T follicular helper cell (primary cell): ENCODE measurements at places on chromosomes 12 and 14.

GRCh38 chr14:50998612-50999011, 54.3 kb upstream of the PYGL start:
- no peak for DNase-seq

GRCh38 chr14:28300356-28300755, 466.2 kb upstream of the FOXG1 start:
- no peak for DNase-seq

DNA sequence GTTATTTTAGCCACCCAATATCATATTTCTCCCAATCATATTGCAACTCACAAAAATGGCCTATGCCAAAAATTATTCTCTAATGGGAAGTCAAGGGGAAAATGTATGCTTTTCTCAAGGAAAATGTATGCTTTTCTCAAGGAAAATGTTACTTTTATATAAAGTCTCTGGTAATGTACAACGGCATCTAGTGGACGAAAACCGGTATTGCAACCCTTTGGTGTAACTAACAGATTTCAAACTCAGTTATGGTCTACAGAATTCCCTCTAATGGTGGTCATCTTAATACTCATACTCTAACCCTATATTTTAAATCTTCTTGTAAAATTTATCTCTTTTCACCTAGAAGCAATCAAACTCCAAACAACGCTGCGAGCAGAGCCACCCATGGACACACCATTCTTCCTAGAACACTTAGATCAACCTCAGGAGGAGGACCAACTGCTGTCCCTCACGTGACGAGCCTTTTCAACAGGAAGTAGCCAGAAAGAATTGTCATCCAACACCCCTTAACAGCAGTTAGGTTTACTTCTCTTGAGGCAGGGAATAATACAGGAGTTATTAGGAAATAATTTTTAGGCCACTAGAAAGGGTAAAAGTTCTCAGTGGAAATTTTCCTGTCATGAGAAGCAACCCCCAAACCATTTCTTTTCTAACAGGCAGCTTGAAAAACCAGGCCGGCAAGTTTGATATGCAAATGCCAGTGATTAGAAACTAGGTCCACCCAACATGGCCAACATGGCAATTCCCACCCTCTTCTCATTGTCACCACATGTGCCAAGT, 20.1 kb downstream of the APOBEC1 start:
- DNase-seq: no peak

- no peak for DNase-seq
Observed at GRCh38 chr14:91031666-91032065, 28.8 kb downstream of the RPS6KA5 start.

DNA sequence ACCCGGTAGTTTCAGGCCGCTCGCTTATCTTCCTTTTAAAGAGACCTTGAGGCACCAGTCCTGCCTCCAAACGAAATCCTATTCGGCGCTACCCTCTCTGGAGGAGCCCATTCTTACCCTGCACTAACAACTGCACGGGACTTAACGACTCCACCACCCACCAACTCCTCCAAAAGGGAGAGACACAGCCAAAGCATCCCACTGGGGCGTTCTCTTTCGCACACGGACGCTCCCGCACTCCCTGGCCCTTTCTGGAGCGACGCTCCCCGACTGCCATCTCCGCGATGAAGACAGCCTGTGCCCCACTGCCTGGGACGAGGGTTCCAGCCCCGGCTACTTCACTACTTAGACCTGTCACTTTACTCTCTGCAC, 650 bp downstream of the GALC start:
- DNase-seq: no peak

- DNase-seq: no peak
Observed at GRCh38 chr14:41986083-41986645, 379.5 kb downstream of the LRFN5 start.

DNA sequence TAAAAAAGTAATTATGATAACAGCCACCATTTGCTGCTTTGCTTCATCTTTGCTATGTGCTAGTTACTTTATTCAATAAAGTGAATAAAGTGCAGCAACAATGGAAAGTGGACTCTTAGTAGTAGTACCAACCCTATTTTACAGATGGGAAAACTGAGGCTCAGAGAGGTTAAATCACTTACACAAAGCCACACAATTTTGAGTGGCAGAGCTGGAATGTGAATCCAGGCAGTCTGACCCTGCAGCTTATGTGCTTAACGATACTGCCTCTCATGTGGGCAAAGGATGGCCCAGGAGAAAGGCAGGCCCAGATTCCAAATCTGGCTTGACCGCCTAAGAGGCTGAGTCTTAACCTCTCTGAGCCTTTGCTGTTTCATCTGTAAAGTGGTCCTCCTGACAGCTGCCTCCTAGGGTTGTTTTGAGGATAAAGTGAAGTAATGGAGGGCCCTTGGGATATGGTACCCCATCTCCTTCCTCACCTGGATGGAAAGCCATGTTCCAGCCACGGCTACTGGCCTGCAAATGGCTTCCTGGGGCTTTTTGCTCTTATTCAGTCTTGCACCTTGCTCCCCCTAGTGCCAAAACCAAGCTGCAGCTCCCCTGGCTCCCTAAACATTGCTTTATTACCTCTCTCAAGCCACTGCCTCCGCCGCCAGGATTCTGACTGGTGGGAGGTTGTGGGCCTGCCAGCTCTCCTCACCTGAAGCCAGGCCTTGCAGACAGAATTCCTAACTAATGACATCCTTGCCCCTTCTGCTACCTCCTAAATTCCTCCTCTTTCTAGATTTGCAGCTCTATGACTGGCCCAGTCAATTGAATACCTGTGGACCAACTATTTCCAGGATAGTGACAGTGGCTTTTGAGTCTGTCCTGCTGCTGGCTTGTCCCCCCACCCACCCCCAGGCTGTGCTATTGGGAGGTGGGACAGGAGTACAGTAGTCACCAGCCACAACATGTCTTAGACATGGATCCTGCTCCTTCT, 283.3 kb upstream of the PWP1 start:
- DNase-seq: peak; percentile 37

DNA sequence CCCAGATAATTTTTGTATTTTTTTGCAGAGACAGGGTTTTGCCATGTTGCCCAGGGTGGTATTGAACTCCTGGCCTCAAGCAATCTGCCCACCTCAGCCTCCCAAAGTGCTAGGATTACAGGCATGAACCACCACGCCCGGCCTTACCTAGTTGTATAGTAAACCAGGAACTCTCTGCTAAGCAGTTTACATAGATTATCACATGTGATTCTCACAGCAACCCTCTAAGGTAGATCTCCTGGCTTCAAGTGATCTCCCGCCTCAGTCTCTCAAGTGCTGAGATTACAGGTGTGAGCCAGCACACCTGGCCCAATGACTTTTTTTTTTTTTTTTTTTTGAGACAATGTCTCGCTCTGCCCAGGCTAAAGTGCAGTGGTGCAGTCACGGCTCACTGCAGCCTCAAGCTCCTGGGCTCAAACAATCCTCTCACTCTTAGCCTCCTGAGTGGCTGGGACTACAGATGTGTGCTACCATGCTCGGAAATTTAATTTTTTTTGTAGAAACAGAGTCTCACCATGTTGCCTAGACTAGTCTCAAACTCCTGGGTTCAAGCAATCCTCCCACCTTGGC, 26.0 kb upstream of the ATP2A2 start:
- DNase-seq: no peak

DNA sequence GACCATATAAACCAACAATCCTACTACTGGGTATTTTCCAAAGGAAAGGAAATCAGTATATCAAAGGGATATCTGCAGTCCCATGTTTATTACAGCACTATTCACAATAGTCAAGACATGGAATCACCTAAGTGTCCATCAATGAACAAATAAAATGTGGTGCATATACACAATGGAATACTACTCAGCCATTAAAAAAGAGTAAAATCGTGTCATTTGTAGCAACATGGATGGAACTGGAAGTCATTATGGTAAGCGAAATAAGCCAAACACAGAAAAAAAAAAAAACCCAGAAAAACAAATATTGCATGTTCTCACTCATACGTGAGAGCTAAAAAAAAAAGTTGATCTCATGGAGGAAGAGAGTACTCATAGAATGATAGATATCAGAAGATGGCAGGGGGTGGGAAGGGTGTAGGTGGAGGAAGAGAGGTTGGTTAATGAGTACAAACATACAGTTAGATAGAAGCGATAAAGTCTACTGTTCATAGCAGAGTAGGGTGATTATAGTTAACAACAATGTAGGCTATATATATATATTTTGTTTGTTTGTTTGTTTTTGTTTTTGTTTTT, 49.3 kb downstream of the BCAT1 start:
- DNase-seq: no peak

DNA sequence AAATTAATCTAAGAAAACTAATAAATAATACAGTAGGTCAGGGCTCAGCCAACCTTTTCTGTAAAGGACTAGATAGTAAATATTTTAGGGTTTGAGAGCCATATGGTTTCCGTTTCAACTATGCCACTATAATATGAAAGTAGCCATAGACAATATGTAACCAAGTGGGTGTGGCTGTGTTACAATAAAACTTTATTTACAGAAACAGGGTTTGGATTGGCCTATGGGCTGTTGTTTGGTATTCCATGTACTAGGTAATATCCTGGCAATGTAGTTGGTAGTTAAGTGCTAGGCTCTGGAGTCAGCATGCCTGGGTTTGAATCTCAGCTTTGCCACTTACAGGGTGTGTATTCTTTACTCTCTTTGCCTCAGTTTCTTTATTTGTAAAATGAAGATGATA, 156.5 kb upstream of the RPH3A start:
- DNase-seq: no peak

- DNase-seq: no peak
Observed at GRCh38 chr12:2384029-2384386, 331.2 kb downstream of the CACNA1C start.

GRCh38 chr12:120847392-120847791, 56.8 kb downstream of the SPPL3 start:
- DNase-seq: no peak

DNA sequence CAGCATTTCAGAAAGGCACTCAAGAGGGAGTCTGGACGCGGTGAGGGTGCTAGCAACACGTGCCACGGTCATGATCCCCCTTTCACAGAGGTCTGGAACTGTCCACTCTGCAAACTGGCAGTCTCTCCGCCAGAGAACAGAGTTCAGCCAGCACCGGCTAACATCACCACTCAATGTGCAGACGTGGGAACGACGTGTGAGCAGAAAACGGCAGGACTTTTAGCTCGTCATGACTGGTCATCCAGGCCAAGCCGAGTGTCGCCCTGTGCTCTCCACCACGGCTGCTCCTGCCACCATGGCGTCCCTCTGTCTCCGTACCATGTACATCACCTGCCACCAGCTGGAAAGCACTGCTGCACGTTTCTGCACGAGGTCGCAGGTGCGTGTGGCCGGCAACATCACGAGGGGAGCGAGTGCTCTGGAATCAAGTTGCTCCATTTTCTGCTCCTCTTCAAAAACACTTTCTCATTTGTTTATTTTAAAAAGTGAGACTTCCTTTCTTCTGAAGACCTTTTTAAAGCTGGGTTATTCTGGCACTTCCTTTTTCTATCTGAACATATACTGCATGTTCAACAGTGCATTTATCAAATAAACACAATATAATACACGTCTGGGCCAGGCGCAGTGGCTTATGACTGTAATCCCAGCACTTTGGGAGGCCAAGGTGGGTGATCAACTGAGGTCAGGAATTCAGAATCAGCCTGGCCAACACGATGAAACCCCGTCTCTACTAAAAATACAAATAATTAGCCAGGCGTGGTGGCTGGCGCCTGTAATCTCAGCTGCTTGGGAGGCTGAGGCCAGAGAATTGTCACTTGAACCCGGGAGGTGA, 28.0 kb downstream of the SLC15A4 start:
- DNase-seq: no peak

DNA sequence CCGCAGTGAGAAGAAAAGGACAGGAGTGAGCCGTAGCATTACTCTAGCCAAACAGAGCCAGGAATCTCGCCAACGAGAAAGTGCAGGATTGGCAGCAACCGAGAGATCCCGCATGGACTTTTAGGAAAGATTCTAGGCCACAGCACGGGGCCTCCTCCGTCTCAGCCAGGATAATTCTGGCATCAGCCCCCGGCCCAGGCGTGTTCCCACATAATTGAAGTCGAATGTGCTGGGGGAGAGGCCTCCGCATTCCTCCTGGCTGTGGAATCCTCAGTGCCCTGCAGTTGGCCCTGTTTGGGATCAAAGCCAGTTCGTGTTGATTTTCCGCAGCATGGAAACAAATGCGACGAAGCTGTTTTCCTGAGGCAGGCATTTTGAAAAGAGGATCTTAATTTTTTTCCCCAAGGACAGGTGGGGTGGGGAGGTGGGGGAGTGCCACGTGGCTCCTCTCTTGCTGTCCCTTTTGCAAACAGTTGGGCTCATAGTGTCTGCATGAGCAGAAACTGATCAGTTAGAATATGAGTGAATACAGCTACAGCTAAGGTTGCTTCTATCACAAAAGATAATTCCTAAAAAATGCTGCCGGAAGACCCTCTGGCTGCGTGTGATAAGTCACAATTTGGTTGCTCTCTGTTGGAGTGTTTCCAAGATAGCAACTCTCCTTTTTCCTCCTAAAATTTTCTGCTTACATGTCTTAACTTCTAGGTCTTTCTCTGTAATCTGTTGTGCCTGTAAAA, 37.3 kb upstream of the ATXN2 start:
- no peak for DNase-seq

DNA sequence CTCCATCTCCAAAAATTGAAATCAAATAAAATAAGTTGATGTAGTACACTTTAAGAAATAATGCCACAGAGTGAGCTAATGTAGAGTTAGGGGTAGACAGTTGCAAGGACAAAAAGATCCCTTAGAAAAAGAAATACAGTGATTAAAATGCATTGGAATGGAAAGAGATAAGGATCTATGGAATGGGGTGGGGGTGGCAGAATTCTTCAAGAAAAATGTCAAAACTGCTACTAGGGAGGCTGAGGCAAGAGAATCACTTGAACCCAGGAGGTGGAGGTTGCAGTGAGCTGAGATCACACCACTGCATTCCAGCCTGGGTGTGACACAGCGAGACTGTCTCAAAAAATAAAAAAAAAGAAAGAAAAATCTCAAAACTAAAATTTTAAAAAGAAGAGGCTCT, 6.5 kb downstream of the OLR1 start:
- DNase-seq: no peak

DNA sequence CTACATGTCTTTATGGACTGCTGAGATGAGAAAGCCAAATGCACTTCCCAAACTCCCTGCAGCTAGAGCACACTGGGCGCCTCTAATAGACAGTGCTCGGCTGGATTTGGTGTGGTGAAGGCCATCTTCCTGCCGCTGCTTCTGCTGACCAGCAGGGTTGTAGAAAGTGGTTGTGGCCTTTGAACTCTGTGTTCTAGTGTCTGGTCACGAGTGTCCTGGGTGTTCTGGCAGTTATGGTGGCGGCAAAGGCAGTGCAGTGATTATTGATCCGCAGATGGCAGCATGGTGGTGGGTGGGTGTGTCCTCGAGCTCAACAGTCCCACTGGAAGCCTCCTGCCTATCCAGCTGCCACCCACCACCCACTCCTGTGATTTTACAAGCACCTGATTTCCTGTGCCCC, 43.4 kb downstream of the SMIM41 start:
- DNase-seq: no peak

DNA sequence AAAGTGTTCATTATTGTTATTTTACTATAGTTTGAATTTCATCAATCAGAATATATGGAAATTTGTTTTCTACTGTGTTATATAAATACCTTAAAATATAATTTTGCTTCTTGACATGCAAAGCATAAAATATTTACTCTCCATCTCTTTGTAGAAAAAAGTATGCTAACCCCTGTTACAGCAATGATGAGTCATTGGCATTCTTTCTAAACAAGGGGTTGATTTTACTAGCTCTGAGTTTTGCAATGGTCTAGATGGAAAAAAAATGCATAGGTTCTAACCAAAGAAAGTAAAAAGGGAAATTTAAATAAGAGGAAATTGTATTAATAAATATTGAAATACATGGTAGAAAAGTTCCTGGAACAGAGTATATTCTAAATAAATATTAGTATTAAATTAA, 990.2 kb upstream of the ATXN7L3B start:
- DNase-seq: no peak

GRCh38 chr12:96237465-96238077, 43.4 kb downstream of the ELK3 start:
- peak; percentile 25 for DNase-seq

GRCh38 chr12:105399428-105400081, 69.1 kb downstream of the C12orf75 start:
- DNase-seq: no peak
